ENCODE measurements at places on chromosomes 2 and 18.

- DNase-seq, result no peak
Measured at GRCh38 chr18:44198612-44199284, 481.9 kb upstream of the SETBP1 start.

GRCh38 chr2:169042856-169043255, 11.7 kb upstream of the ABCB11 start:
- DNase-seq, result no peak

DNA sequence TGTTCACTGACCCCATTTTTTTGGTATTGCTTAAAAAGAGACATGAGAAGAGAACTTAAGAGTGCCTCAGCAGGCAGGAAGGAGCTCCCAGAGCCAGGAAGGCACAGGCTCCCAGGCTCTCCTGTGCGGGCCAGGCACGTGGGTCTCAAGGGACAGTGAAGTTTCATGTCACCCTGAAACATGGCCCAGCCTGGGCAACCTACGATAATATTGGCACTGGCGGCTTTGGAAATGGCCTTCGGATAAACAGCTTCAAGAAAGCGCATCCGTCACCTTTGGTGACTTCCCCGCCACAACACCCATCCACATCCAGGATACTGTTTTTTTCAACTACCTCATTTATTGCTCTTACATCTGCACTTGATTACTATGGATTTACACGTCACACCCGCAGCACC, 30.5 kb downstream of the PXDN start:
- DNase-seq, result no peak

- DNase-seq, result no peak
Measured at GRCh38 chr18:56831988-56832387, 180.8 kb downstream of the WDR7 start.

GRCh38 chr2:67842375-67842959, 220.3 kb downstream of the C1D start:
- no peak for DNase-seq

DNA sequence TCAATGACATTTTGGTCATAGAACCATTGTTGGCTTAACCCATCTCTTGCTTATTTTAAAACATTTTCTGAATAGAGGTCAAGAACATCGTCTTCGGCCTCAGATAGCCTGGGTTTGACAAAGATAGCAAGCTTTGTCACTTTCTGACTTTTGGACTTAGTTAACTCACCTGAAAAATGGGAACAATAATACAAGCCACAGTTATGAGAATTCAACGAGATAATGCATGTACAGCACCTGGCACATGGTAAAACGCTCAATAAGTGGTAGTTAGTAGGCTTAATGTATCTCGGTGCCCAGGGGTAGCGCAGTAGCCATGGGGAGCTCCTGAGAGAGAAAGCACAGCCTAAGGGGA, 446 bp upstream of the COPS7B start:
- no peak for DNase-seq

GRCh38 chr18:2138552-2138951, 432.8 kb downstream of the METTL4 start:
- no peak for DNase-seq

DNA sequence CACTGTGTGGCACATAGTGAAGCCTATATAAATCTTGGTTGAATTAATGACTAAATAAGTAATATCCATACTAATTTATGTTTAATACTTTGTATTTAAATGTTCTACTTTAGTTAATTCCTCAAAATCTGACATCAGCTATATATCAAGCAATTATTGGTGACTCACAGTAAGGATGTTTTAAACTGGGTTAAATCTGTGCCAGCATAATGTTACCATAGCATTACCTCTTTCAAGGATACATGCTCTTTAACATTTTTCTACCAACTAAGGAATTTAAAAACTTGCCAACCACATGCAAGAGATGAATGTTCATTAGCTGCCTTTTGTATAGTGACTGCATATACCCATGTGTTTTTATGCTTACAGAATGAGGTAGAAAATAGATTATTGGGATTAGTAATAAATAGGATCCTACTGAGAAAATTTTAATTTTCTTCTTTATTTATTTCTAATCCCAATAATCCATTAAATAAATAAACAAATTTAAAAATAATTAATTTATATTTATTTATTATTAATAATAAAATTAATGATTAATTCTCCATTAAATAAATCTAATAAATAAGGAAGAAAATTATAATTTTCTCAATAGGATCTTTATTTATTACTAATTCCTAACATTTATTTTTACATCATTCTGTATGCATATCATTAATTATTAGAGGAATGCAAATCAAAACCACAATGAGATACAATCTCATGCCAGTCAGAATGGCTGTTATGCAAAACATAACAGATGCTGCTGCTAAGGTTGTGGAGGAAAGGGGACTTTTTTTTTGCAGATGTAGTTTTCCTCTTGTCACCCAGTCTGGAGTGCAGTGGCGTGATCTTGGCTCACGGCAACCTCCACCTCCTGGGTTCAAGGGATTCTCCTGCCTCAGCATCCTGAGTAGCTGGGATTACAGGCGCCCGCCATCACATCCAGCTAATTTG, 410.7 kb upstream of the DSEL start:
- DNase-seq, result no peak

GRCh38 chr2:10526281-10527000, 78.3 kb upstream of the ODC1 start:
- no peak for DNase-seq

DNA sequence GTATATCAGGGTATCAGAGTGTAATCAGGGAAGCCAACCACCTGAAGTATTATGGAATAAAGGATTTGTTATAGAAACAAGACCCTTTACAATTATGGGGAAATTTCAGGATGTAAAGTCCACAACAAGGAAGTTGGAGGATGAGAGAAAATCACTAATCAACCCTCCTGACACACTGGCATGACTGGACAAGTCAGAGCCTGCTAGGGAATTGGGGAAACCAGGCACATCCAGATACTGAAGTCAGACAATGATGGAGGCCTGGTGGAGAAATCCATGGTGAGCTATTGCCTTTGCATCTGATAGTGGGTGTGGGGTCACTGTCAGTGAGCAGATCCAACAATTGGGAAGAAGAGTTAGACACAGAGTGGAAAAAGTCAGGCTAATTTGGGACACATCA, 158.8 kb upstream of the FBXO11 start:
- DNase-seq, result no peak

DNA sequence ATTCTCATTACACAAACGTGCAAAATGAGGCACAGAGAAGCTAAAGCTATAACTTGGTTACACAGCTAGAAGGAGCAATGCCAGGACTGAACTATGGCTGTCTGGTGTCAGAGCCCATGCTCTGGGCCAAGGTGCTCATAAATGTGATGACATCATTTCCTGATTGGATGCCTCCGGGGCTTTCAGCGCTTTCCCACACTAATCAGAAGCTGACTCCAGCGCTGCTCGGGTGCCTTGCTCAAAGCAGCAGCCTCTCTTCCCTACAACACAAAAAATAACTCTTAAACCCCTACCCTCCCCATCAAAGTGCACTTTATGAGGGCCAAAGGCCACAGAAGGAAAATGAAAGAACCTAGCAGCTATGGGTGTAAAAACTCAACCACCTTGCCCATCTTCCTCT, 90.7 kb downstream of the STK39 start:
- no peak for DNase-seq

DNA sequence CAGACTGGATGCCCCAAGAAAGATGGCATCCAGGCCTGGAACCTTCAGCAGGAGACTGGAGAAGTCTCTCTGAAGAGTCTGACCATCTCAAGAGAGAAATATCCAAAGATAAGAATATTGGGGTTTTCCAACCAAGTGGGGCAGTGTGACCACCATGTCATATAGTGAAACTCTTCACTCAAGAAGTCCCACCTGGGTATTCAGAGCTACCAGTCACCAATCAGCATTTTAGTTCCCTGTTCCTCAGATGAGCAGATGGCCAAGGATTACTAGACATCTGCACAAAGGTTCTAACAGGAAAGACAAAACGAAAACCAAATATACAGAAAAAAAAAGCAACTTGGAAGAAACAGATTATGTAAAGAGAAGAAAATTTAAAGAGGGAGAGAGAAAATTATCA, 38.5 kb upstream of the CXCR4 start:
- DNase-seq, result no peak

GRCh38 chr18:23350188-23350587, 102.9 kb upstream of the RIOK3 start:
- DNase-seq, result no peak

DNA sequence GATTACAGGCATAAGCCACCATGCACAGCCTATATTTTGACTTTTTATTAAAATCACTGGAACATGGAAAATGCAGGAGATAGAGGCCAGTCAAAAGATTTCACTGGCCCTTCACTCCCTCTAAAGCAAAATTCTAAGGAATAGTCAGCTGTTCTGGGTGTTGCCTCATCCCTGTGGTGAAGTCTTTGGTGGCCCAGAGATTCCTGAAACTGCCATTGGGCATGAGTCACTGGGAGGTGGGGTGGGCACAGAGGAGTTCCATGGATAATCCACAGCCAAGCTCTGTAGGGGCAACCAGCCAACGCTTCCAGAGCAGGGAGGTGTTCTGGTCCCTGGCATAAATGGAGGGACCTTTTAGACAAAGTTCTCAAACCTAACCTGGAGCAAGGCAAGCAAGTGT, 89.7 kb upstream of the TTC39C start:
- DNase-seq, result no peak

GRCh38 chr2:240224676-240225075, 84.2 kb upstream of the OTOS start:
- no peak for DNase-seq

- DNase-seq, result no peak
Measured at GRCh38 chr2:162086904-162087303, 12.9 kb upstream of the DPP4 start.

- no peak for DNase-seq
Measured at GRCh38 chr2:10344105-10345066, 41.7 kb downstream of the HPCAL1 start.

GRCh38 chr2:54500404-54501205, 44.5 kb downstream of the SPTBN1 start:
- DNase-seq, result no peak

Data from substantia nigra (tissue), 51 donors.